Activated CD8-positive, alpha-beta memory T cell treated with anti-CD3 and anti-CD28 coated beads for 1 hour (primary cell): ENCODE measurements at places on chromosomes 11 and 22.

DNA sequence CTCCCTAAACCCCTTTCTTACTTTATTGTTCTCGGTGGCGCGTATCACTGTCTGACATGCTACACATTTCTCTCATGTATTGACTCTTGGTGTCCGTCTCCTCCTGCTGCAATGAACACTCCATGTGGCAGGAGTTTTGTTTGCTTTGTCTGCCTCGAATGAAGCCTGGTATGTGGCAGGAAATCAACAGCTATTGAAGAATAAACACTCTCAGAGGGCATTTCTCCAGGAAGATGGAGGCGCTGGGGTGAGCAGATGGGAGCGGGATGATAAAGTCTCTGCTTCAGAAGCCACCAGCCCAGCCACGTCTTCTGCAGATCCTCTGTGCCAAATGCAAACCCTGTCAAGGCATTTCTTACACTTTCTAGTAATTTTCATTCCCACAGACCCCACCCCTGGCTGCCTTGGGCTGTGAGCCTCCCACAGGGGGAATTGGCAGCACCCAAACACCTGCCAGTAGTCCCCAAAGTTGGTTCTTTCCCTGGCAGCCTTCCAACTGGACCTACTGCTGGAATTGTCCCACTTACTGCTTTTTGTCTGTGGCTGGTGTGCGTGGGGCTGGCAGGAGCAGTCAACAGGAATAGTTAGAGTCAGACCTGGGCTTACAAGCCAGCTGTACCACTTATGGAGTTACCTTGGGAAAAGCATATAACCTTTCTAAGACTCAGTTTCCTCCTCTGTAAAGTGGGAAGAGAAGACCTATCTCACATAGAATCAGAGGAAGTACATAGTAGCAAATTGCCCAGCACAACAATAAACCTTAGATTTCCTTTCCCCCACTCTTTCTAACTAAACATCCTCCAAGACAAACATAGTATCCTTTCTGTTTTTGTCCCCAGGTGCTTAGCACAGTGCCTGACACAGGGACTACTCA is 13.3 kb upstream of the IL10RA start:
- no peak for DNase-seq

DNA sequence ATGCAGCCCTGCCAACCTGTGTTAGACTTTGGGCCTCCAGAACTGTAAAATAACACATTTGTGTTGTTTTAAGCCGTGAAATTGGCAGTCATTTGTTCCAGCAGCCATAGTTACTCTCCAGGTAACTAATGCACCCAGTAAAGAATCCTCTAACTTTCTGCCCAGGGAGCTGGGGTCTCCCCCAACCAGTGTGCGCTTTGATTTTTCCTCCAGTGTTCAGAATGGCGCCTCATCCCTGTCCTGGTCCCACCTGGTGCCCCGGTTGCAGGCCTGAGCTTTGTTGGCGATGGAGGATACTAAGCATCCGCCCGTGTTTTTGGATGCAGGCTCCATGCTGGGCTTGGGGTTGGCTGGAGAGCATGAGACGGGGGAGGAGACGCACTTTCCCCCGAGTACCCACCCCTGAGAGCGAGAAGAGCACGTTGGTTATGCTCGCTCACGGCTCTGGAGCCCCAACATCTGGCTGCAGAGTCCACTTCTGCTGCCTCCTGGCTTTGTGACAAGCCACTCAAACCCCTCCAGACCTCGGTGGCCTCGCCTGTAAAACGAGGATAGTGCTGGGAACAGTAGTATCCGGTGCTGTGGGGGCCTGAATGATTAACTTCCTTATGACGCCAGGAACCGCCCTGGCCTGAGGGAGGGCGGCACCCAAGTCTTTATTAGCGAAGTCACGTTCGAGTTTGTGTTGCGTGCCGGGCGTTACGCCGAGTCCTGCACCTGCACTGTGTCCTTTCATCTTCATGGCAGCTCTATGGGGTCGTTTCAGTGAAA is 25.8 kb downstream of the MRGPRD start:
- no peak for DNase-seq

- DNase-seq, result no peak
Measured at GRCh38 chr11:112658431-112658878, 302.8 kb upstream of the NCAM1 start.

DNA sequence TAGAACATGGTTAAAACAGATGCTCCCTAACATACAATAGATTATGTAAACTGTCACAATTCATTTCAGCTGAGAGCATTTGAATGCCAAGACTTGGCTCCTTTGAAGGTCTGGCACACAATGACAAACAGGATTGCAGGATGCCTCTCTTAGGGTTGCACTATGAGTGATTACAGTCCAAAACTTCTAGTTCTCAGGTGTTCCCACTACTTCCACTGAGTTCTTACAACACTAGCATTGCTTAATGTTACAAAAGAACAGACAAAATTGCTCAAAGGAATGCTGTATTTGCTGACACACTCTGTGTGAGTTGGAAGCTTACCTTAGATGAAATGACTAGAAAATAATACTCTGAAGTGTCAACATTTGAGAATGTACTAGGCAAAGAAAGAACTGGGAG is 2413.8 kb upstream of the RAG2 start:
- no peak for DNase-seq

DNA sequence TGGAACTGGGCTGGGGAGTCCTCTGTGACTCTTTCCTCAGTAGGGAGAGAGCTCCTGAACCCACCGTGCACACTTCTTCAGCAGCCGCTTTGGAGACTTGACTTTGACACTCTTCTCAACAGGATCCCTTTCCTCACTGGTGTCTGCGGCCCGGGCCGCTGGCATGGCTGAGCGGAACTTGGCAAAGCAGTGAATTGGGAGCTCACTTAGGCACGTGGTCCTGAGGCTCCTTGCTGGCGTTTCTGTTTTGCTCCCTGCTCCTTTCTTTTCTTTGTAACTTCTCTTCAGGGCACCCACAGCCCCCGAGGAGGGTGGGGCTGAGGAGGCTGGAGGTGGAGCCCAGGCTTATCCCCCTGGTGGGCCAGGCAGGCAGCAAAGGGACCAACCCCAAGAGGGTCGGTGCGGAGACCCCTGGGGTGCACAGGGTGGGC is 8.4 kb upstream of the KCNQ1OT1 start:
- DNase-seq, result no peak

GRCh38 chr11:61630089-61630488 is 49.2 kb upstream of the SYT7 start:
- DNase-seq, result no peak

DNA sequence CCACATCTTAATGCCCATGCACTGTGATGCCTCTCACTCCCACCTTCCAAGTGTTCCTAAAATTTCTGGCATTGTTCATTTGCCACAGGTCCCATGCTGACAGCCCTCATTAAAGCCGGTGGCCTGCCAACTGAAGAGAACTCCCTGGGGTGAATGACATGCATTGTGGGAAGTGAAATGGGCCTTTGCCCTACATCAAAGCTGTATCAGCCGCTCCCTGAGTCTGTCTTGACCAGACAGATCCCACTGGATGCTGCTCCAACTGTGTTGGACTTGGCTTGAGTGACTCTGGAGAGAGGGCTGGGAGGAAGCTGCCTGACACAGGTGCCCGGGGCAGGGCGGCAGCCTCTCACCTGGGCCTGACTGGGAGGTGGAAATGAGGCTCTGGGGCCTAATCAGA is 8.8 kb upstream of the SEC14L4 start:
- DNase-seq, result no peak

- DNase-seq, result no peak
Measured at GRCh38 chr11:69816671-69817070, 2.5 kb downstream of the FGF3 start.

DNA sequence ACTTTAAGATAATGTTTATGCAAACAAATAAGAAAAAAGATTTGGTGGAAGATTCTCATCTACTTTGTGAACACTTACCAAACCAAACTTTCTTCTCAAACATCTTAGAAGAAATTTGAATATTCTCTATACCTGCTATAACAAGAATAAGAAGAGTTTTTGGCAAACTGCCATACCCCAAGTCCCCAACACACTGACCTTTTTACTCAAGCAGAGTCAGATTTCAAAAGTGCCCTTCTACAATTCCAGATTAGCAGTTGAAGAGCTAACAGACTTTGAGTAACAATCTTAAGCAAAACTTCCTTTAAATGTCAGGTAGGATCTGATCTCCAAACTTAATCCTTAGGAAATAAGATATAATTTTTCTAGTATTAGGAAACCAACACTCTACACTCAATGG is 33.9 kb downstream of the TSG101 start:
- no peak for DNase-seq

DNA sequence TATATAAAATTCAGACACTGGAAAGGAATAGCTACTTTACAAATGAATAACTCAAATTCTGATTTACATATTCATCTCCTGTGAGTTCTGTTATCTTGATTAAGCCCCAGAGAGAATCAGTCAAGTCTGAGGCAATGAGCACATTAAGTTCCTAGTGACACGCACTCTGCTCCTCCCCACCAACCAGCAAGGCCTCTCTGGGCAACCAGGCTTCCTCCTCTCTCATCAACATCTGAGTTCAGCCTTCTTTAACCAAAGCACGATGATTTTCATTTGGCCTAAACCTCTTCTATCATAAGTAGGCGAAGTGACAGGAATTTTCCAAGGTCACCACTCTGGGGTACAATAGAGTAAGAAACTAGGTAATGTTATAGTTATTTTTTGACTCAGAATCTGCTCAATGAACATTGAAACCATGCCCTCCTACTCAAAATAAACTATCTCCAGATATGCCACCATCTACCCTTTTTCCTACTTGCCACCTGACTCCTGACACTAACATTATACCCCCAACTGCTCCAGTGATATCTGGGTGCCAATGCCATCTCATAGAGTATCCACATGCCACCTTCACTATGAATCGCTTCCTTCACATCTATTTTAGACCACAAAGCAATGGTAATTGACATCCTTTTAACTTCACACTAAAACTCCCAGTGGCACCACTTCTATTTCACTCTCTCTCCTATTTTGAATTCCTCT is 114.8 kb downstream of the FAM76B start:
- DNase-seq, result no peak

- no peak for DNase-seq
Measured at GRCh38 chr11:128244871-128245270, 342.5 kb downstream of the ETS1 start.

DNA sequence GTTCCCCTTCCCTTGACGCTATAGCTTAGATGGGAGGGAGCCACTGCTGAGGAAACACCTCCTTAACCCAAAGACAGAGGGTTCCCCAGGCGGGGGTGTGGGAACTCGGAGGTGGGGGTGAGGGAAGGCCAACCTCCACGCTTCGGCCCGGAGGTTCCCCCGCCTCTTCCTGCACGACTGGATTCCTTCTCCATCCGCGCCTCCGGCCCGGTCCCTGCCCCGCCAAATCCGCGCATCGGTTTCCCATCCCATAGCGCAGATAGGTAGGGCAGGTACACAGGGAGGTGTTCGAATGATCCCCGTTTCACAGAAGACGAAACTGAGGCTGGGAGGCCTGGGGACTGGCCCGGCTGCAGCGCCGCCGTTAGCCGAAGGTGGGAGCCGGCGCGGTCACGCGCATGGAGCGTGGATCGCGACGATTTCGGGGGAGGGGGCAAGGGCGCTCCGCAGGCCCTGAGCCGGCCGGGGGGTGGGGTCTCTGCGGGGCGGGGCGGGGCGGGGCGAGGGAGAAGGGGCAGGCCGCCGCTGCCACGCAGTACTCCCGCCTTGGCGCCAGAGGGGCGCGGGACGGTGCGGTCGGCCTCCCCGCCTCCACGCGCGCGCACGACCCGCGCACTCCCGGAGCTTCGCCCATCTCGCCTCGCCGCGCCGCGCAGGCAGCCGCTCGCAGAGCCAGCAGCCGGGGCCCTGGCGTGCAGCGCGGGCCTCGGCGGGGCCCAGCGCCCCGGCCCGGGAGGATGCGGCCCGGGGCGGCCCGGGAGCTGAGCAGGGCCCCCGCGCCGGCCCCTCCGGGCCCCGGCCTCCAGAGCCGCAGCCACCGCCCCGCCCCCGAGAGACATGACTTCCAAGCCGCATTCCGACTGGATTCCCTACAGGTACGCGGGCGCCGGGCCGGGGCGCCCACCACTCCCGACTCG is at the start of gene TUB:
Gene TUB (plus strand): TSS at position 538 of the 917 bp plus-strand sequence. CDS start 300 bp downstream, at position 838.
- no peak for DNase-seq

DNA sequence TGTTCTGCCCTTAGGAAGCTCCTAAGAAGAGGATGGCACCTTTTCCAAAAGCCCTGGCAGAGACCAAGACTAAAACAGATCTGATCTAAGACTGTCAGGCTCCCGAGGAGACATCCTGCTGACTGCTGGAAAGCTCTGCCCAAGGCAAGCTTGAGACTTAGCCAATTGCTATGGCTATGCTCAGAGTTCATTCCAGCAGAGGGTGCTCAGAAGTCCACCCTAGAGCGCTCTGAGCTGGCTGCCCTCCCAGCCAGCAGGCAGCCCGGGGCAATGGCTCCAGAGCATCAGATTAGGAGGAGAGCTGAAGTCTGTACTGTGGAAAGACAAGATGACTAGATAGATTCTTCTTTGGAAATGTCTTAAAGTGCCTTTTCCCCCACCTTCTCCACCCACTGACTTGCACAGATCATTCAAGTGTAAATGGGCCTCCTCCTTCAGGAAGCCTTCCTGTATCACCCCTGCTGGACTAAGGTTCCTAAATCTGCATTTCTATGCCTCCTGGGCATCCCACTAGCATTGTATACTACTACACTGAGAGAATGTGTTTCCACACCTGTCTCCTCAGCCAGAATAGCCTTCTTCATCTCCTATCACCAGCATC is 23.4 kb downstream of the LRRC55 start:
- DNase-seq, result no peak

GRCh38 chr22:49170053-49170452 is 657.6 kb downstream of the BRD1 start:
- DNase-seq, result no peak

DNA sequence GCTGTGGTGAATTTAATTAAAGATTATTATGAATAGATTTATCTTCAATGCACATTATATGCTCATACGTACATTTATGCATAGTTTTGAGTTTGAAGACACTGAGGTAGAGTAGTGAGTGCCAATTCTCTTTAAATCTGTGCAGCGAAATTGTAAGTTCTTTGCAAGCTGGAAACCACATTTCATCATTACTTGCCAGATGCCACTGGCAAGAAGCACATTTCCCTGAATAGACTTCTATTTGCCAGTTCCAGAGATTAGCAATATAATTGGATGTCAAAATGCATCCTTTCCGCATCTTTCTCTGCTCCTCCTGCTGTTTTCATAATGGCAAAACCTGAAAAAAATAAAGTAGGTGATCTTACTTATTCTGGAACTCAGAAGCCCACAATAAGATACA is 448.0 kb downstream of the LUZP2 start:
- no peak for DNase-seq

DNA sequence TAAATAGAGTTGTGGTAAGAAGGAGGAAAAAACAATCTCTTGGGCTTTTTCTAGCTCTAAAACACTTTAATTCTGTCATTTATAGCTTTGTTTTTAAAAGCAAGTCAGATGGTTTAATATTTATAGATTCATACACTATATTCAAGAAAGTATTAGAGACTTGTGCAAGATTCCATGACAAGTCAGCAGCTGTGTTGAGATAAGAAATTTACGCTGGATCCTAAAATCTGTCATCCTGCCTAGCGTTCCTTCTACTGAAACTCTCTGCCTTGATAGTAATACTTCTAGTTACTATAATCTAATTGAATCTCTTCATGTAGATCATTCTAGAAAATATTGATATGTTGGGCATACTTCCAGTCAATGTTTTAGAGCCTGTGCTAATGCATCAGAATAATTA is 721.8 kb downstream of the CNTN5 start:
- DNase-seq, result no peak

GRCh38 chr11:35096723-35097122 is 42.2 kb upstream of the CD44 start:
- no peak for DNase-seq

- DNase-seq, result no peak
Measured at GRCh38 chr11:120674542-120674941, 163.0 kb downstream of the GRIK4 start.

- DNase-seq, result no peak
Measured at GRCh38 chr11:66335531-66336233, 552 bp downstream of the RIN1 start.
